Thymus (tissue), 14 donors: ENCODE measurements at places on chromosomes 1 and 21.

DNA sequence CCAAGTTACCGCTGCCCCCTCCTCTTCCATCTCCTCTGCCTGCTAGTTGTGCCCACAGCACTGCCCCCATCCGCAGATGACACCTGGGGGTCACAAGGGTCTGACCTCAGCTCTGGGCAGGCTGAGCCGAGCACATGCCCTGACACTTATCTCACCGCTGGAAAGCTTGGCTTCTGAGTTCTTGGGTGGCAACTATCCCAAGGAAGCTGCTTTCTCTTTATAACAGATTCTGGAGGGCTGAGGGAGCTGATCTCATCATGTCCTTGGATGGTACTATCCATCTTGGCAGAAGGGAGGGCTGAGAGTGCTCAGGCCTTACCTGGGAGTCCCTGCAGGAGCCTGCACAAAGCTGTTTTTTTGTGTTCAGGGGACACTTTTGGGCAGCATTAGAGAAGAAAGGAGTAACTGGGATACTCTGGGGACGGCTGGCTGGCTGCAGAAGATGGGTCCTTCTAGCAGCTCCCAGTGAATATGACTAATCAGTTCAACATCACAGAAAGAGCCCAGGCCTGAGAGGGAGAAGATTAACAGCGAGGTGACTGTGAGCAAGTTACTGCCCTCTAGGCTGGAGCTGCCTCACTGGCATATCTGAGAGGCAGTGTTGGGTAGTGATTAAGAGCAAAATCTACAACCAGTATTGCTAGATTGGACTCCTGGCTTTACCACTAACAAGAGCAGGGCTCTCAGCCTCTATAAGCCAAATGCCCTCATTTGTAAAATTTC, 71.6 kb downstream of the PLXNA2 start:
- DNase-seq: no peak

GRCh38 chr1:42145389-42145716, 7.9 kb upstream of the GUCA2B start:
- no peak for DNase-seq

DNA sequence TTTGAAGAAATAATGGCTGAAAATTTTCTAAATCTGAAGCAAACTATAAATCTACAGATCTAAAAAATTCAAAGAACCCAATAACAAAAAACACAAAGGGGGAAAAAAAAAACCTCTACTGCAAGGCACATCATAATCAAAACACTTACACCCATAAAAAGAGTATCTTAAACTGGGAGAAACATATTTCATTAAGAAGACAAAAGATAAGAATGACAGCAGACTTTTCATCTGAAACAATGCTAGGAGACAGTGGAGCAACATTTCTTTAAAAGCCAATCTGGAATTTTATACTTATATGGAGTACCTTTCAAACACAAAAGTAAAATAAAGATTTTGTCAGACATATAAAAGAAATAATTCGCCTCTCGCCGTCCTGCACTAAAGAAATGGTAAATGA, 49.1 kb downstream of the COP1 start:
- DNase-seq: no peak

DNA sequence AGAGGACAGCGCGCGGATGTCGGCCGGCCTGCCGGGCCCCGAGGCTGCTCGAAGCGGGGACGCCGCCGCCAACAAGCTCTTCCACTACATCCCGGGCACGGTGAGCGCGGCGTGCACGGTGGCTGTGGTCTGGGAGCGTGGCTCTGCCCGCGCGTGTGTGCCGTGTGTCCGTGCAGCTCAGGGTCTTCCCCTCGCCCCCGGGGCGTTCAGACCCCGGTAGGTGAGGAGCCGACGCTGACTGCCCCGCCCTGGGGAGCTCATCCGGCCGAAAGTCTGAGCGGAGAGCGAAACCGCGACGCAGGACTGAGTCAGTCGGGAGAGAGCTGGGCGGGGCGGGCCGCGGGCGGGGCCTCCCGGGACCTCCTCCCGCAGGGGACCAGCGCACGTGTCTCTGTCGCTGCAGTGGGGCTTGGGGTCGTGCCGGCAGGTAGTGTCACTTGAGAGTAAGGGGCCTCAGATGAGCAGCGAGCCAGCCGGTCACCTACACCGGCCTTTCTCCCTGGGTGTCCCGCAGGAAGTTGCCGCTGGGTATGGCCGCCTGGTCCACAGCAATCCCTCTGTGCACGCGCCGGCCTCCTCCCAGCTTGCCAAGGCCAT, 520 bp downstream of the PLEKHN1 start:
- peak; percentile 45 for DNase-seq

- no peak for DNase-seq
These were observed 2.8 kb downstream of the RPL11 start for GRCh38 chr1:23694371-23694770.
